ENCODE measurements at places on chromosomes 5 and 9.
A peak's percentile ranks its signal among the peaks of the same experiment; 100 is the strongest.

GRCh38 chr9:107446491-107446890 lies 43.1 kb downstream of the KLF4 start:
- DNase-seq: no peak

DNA sequence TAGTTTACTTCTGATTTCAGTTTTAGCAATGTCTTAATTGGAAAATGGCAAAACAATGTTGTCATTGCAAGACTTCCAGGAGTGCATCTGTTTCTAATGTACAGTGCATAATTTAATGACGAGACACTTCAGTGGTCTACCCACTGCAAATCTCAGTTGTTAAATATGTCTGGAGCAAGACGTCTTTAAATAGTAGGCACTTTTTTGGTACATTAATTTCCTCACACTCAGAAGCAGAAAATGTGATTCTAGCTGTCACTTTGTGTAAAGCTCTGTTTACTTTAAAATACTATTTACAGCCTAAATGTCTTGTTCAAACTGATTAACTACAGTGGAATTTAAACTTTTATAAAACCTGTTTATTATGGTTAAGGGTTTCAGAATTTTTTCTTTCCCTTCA lies 815.5 kb downstream of the TLE1 start:
- no peak for DNase-seq

DNA sequence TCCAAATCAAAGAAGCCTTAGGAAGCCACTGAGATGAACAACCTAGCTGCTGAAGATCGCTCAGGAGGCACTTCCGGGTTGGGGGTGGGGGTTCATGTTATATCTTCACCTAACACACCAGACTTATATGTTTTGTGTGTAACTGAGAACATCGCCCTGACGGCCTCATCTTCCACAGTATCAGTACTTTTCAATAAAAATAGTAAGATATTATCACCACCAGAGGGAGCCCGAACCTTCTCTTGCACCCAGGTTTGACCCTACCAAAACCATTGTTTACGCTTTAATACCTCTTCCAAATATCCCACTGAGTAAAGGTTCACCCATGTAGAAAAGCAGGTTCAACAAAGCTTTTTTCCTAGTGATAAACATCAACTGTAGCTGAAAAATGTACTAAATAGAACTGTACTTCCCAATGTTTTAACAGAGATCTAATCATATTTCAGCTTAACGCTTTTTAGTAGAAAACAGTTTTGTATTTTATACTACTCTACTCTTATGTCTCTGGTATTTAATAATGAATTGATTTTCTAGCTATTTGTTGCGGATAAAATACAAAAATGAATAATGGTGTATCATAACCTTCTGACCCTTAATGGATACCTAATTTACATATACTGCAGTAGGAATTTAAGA lies 244.0 kb downstream of the EPB41L4A start:
- no peak for DNase-seq

GRCh38 chr5:131151216-131151615 lies 13.8 kb downstream of the HINT1 start:
- DNase-seq: no peak

DNA sequence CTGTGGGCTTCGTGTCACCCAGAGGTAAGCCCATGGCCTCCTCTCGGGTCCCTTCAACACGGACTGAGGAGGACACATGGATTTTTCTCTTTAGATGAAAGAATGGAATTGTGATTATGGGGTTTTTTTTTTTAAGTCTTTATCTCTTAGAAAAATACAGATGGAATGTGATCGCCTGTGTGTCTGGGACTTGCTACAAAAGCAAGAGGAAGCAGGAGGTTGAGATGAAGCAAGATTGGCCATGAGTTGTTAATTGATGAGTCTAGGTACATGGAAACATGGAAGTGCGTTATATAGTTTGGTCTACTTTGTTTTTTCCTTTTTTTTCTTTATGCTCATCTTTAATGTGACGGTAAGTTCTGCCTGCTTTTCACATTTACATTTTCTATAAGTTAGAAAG lies 14.6 kb downstream of the USP20 start:
- no peak for DNase-seq

DNA sequence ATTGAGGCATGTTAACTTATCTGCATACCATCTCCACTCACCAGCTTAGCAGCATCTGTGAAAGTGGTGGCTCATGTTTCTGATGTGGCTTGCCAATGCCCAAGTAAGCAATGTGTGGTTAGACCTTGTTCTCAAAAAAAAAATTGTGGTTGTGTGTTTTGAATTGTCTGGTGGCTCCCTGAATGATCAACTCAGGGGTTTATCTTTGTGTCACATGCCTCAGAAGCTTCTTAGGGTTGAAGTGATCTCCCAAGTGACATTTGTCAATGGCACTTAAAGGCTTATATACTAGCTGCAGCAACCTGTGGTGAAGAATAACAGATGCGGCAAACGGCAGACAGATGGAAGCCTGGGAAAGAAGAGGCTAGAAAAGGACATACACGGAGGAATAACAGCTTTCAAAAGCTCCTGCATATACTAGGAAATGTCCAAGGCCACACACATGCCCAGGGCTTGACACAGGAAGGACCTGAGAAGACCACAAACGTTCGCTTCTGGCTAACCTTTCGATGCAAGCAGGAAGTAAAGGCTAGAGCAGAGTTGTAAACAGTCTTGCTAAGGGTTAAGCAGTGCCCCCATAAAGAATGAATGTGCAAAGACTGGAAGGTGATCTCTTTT lies 42.2 kb upstream of the FSD1L start:
- peak; percentile 11 for DNase-seq

GRCh38 chr5:176491901-176492300 lies 43.7 kb downstream of the FAF2 start:
- DNase-seq: no peak

GRCh38 chr5:157116483-157116954 lies 7.7 kb upstream of the HAVCR2 start:
- no peak for DNase-seq

DNA sequence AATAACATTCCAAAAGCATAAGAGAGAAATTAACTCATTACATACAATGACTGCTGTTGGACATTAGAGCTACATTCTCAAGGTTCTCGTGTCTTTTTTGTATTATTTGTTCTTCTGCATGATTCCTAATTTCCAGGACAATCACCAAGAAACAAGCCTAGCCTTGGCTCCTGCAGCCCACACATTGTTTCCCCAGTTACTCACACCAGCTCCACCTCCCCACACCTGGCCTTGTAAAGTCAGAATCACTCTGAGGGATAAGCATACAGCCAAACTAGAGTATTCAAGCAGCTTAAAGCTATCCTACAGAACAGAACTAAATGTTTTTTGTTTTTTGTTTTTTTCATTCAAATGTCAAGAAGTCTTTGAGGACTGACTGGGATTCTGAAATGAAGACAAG lies 189.2 kb downstream of the HINT1 start:
- DNase-seq: no peak

GRCh38 chr5:160303690-160304089 lies 8.7 kb downstream of the CCNJL start:
- DNase-seq: no peak

DNA sequence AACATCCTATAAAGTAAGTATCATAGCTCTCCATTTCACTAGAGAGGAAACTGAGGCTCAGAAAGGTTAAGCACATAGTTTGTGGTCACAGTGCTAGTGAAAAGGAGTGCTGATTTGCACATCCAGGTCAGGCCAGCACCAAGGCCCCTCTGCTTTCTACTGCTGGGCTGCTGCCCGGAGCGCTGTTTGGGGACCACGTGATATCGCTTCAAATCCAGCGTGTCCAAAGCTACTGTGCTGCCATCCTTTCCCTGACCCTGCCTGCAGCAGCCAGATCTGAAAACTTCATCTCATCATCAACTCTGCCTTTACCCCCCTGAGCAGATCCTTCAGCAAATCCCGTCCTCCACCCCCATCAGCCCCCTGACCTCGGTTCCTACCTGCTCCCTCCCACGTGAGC lies 40.7 kb upstream of the AKNA start:
- no peak for DNase-seq

- no peak for DNase-seq
These were observed 62.0 kb downstream of the TTLL11 start for GRCh38 chr9:122031157-122031556.

DNA sequence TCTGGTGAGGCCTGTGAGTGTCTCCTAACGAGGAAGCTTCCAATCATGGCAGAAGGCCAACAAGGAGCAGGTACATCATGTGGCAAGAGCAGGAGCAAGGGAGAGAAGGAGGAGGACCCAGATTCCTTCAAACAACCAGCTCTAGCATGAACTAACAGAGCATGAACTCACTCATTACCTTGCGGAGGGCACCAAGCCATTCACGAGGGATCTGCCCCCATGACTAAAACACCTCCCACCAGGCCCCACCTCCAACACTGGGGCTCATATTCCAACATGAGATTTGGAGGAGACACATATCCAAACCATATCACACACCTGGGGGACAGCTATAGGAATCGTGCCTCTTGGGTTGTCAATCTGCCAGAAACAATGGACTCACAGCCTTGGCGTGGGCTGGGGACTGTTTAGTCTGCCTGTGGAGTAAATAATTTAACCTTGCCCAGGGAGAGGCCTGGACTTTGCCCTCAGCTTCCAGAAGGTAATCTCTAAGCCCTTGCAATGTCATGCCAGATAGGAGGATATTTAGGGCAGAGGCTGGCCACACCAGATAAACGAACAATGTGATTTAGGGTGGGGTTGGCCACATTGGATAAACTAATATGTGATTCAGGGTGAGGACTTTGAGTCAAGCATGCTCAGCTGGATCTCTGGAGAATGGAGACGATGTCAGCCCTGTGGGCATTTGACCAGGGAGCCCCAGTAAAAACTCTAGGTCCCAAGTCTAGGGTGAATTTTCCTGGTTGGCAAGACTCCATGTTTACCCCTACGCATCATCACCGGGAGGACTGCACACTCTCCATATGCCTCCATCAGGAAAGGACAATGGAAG lies 13.6 kb upstream of the VDAC1 start:
- no peak for DNase-seq

GRCh38 chr5:140571105-140571504 lies 6.5 kb downstream of the SLC35A4 start:
- no peak for DNase-seq

- DNase-seq: no peak
These were observed 75.2 kb upstream of the HRH2 start for GRCh38 chr5:175582697-175583096.

DNA sequence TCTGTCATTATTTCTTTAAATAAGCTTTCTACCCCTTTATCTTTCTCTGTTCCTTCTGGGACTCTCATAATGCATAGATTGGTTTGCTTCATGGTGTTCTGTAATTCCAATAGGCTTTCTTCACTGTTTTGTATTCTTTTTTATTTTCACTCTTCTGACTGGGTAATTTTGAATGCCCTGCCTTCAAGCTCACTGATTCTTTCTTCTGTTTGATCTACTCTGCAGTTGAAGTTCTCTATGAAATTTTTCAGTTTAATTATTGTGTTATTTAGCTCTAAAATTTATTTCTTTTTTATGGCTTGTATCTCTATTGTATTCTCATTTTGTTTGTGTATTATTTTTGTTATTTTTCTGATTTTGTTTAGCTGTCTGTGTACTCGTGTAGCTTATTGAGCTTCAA lies 89.3 kb upstream of the SLCO4C1 start:
- no peak for DNase-seq

GRCh38 chr5:176887252-176887849 lies 11.8 kb downstream of the HK3 start:
- DNase-seq: no peak

DNA sequence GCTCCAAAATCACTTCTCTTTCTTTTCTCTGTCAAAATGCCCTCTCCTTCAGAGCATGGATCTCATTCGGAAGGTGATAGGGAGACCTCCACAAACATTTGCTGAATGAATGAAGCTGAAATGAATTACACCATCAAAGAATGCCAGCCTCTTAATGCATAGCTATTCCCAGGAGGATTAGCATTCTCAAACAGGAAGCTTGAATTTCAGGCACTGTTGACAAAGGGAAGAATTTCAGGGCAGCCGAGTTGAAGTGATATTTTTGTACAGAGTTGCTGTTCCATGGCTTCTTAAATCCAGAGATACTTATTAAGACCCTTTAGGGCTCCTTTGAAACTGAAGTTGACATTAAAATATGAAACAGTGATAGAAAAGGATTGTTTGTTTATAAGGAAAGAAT lies 18.8 kb downstream of the HBEGF start:
- no peak for DNase-seq

- no peak for DNase-seq
These were observed 139.8 kb downstream of the ESM1 start for GRCh38 chr5:54845567-54845941.

DNA sequence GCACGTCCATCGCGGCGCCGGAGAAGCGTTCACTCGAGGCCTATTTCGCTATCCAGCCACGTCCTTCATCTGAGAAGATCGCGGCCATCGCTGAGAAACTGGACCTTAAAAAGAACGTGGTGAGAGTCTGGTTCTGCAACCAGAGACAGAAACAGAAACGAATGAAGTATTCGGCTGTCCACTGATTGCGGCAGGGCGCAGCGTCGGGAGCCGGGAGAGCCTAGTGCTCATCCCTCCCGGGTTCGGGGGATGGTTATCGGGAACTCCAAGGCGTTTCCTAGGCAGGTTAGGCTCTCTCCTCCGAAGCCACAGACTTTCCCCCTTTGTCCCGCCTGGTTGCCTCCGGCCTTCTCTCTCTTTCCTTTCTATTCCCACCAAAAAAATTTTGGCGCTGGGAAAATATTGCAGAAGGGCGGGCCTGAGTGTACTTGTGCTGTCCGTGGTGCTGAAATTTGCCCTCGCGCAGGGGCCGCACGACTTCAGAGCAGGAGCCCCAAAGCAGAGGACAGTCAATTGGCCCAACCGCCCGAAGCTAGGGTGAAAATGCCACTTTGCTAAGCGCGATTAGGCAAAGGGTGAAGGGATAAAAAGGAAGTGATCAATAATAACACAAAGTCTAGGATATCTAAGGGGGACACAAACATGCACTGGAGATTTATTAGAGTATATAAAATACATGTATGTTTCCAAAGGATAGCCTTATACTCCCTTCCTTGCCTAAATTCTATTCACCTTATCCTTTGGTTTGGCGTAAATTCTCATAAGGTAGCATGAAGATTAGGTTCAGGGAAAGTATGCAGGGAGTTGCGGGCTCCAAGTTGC lies 1.8 kb downstream of the POU4F3 start:
- DNase-seq: no peak

- no peak for DNase-seq
These were observed 29.0 kb downstream of the AUH start for GRCh38 chr9:91332546-91333231.

- no peak for DNase-seq
These were observed 236.6 kb upstream of the RASEF start for GRCh38 chr9:83299571-83299970.

- no peak for DNase-seq
These were observed 97.3 kb downstream of the STARD4 start for GRCh38 chr5:111415053-111415452.

DNA sequence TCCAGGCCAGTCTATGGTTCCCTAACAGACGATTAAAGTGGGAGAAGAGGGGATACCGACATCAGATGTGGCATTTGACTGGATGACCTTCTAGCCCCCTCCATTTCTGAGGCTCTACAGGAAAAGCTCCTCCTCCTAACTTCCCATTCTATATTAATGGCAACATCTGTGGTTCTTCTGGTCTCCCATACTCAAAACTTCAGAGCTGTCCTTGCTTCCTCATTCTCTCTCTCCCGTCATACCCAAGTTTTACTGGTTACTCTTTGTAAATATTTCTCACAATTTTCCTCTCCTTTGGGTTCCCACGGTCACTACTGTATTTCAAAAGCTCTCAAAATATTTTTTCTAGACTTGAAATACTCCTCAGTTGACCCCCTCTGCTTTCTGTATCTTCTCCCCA lies 36.0 kb upstream of the IL7R start:
- DNase-seq: no peak

Measured in stimulated activated CD8-positive, alpha-beta memory T cell treated with anti-CD3 and anti-CD28 coated beads, Interleukin-15, amount 100 ng/mL, for 4 hours (primary cell).